IPS DF 6.9 (cell line): ENCODE measurements at places on chromosomes 1 and 21.
A peak's percentile ranks its signal among the peaks of the same experiment; 100 is the strongest.

GRCh38 chr1:54721719-54722118 lies 6.1 kb downstream of the TTC4 start:
- no peak for DNase-seq

DNA sequence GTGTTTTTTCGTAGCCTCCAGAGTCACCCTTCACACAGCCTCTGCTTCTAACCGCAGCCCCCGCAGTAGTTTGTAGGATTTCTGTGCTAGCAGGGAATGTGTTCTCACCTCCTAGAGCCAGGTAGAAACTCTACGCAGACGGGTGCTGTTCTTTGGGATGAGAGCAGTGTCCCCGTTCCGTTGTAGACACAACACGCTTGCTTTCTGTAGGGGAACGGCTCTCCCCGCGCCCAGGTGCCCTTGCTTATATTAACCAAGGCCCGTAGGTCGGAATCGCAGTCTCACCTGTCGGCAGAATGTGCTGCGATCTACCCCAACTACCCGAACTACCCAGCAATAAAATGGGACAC lies 111.8 kb upstream of the NBPF11 start:
- DNase-seq = no peak

DNA sequence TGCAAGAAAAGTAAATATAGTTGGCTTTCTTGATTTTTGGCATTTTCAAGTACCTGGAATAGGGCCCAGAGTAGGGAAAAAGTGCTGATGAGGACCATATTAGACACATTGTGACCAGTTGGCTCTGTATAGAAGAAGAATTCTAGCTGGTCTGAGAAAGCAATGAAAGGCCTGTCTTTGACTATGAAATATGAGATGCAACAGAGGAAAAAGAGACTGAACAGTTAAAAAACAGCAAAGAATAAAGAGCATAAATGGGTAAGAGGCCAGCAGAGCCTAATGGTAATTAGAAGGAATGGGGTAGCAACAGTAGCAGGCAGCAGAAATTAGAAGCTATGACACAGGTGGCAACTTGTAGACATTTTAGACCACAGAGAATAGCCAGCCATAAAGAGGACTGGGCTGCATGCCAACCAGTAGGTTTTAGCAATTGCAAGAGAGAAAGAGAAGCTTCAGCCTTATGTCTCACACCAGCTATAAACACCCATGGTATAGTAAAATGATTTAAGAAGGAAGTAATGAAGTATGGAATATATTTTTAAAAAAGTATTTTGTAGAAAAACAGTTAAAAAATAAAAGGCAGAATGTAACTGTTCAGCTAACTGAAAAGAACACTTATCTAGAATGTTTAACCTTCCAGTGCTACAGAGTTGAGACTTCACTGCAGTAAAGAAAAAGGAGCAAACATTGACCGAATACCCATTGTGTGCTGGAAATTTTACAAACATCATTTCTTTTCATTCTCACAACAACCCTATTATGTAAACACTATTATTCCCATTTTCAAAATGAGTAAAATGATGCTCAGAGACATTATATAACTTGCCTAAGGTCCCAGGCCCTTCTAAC lies 114.1 kb downstream of the LHX4 start:
- no peak for DNase-seq

DNA sequence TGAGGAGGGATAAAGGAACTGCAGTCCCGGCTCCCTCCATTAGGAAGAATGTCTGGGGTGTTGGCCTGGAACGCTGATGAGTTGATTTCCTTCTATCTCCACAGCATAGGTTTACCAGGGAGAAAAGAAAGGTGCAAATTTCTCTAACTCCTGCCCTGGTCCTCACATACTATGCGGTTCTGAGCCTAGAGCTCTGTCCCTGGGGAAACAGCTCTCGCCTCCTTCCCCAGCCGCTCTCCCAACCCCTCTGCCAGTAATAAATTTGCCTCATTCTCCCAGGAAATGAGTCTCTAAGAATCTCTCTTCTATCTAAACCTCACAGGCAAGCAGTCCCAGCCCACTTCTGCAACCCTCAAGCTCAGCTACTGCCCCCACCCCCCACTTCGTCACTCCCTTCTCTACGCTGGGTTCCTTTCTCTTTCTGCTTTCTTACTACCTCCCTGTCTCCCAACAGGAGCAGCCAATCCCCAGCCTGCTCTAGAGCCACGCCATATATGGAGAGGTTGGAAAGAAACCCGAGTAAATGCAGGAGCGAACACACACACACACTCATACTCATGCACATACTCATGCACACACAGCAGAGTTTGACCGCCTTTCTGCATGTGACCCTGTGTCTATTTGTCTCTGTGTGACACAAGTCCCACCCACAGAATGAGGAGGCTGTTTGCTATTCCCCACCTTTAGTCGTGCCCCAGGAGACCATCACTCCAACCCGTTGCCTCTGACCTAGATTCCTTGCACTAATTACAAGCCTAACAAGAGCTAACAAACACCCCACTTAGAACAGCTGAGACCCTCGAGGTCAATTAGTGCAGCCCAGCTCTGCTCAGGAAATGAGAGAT lies 13.4 kb downstream of the PLEKHO1 start:
- peak; percentile 93 for DNase-seq

GRCh38 chr1:67336157-67336556 lies 28.5 kb downstream of the IL12RB2 start:
- DNase-seq = no peak
